ENCODE measurements at places on chromosomes 2 and 18. TPM values are rescaled to one million over a fixed set of nuclear protein-coding genes. Genes with fewer than 3 reads are reported as not detected.
A peak's percentile ranks its signal among the peaks of the same experiment; 100 is the strongest.

GBX2 gene
- total RNA-seq, result not detected

- DNase-seq, result no peak
These were observed 163.4 kb downstream of the UBE2E3 start for GRCh38 chr2:181143790-181144300.

DNA sequence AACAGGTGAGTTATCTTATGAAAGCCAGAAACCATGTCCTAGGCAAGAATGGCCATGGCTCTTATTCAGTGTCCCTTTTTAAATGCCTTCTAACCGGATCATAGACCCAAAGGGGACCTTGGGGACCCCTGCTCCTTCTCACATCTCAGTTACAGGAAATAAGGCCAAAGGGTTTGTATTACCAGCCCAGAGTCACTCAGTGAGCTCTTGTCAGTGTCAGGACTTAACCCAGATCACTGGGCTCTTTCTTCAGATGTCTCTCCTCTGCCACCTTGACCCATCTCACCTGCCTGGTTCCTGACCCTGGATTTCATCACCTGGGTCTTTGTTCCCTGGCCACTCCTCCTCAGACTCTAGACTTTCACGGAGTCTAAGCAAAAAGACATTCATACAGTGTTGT, 556.7 kb downstream of the CMPK2 start:
- no peak for DNase-seq

- no peak for DNase-seq
These were observed 573.5 kb upstream of the CNTNAP5 start for GRCh38 chr2:123451542-123451941.

DNA sequence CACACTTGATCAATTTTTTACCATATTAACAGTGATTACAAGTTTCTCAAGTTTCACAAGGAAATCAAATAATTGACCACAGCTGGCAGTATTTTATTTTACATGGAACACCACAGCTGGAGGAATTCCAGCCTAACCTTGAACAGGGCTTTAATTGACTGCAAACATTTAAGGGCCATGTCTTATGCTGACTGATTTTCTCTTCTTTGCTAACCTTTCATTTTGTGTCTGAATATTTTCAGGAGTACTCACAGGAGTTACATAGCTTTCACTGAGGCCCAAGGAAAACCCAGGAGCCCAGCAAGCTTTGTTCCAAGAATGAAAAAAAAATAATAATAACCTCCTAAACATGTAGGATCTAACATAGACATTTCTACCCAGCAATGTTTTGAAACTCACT, 49.6 kb downstream of the FRZB start:
- DNase-seq, result no peak

DNA sequence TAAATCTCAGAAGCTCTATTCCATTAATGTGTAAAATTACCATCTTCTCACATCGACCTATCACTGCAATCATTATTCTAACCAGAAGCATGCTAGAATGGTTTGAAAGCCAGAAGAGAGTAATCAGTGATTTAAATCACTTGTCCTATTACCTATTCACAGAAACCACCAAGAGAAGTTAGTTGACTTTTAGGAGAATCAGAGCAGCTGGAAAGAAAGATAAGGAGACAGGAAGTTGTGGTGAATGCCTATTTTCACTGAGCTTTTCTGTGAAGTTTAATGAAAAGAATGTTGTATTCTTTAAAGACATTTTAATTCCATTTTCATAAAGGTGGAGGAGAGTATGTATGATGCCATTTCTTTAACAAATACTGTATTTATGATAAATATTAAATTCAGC, 352.6 kb upstream of the CRIM1 start:
- DNase-seq, result no peak

DNA sequence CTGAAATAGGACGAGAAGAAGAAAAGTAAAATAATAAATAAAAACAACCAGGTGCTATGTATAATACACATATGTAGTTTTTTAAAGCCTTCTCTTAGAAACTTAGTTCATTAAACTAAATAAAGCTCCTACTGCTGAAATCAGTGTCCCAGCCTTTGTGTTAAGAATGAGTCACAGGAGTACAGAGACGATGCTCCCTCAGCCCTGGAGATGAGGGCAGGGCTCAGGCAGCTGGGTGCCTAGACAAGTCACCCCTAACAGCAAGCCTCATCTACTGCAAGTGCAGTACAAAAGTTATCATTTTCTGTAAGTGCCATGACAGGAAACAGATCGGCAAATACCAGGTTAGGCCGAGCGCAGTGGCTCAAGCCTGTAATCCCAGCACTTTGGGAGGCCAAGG, 18.2 kb downstream of the KIDINS220 start:
- no peak for DNase-seq

GRCh38 chr18:6382963-6383362, 31.7 kb downstream of the L3MBTL4 start:
- DNase-seq, result no peak

CERS6 gene
- 32.5 TPM for total RNA-seq

DNA sequence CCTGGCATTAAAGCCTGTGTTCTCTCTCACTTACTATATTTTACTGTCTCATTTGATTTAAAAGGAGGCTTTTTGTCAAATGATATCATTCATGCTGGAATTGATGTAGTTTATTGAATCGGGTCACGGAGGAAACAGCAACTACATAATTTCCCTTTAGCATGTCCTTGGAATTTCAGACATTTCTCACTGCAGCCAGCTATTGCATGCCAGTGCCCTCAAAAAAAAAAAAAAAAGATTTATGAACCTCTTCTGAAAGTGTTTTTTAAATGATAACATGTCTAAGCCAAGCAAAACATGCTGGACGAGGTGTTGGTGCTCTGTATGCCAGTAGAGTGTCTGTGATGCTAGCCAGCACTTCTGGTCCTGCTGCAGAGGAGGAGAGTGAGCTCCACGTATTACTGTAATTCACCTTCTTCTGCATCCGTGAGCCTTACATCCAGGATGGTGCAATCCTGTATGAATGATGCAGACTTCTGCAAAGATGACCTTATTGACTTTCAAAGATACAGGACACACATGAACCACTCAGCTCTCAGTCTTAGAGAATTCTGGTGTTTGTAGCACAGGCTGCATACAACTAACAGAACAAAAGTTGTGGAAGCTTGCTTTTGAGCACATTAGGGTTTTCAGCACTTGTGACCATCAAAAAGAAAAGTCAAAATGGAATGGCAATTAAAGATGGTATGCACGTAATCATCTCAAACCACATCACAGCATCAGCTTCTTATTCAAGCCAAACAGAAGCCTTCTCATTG, 31.1 kb downstream of the UGP2 start:
- DNase-seq, result no peak

- DNase-seq, result no peak
These were observed 81.5 kb upstream of the FZD7 start for GRCh38 chr2:201952187-201952586.

GLI2 gene
- 2.3 TPM for total RNA-seq

- no peak for DNase-seq
These were observed 1751.3 kb upstream of the LRRTM1 start for GRCh38 chr2:82055846-82056245.

KIF3C gene
- total RNA-seq, result 42.3 TPM

DNA sequence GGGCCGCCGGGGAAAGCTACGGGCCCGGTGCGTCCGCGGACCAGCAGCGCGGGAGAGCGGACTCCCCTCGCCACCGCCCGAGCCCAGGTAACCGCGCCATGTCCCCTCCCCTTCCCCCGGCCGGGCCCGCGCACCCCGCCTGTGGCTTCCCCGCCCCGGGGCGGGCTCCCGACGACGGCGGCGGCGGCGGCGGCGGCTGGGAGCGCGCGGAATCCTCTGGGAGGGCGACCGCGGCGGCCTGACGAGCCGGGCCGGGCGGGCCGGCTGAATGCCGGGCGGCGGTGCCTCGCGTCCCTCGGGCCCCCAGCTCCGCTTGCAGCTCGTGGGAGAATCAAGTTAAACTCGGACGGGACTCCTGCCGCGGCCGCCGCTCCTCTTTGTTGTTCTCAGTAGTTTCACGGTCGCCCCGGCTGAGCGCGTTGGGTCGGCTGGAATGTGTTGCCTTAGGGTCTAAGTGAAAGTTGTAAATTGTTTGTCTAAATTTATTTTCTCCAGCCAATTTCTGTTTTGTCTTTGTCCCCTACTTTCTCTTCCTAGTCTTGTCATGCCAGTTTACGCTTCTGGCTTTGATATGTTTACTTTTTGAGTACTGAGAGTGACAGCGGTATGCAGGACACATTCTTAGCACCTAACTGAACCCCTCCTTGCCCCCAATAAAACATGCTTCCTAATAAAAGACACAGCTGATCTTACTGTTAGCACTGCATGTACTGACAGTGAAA, 685 bp downstream of the SMAD4 start:
- DNase-seq, result peak; percentile 64

SLC4A5 gene
- total RNA-seq, result 5.9 TPM

DAPL1 gene
- not detected for total RNA-seq

HAAO gene
- total RNA-seq, result 14.5 TPM

TCF7L1 gene
- total RNA-seq, result 57.2 TPM

LINC00305 gene
- total RNA-seq, result 1.6 TPM

GPR155 gene
- 0.74 TPM for total RNA-seq

GRCh38 chr18:37524498-37525261, 40.9 kb downstream of the CELF4 start:
- peak; percentile 22 for DNase-seq

GRCh38 chr18:12491611-12492435, 84.1 kb downstream of the PRELID3A start:
- no peak for DNase-seq

GRCh38 chr2:232372231-232373208, 6.0 kb upstream of the ALPP start:
- no peak for DNase-seq

SCYGR1 gene
- not detected for total RNA-seq

CFAP65 gene
- 0.67 TPM for total RNA-seq

- DNase-seq, result no peak
These were observed 67.8 kb upstream of the ARL4C start for GRCh38 chr2:234564699-234565098.

SLC9A4 gene
- total RNA-seq, result 0.62 TPM

DNA sequence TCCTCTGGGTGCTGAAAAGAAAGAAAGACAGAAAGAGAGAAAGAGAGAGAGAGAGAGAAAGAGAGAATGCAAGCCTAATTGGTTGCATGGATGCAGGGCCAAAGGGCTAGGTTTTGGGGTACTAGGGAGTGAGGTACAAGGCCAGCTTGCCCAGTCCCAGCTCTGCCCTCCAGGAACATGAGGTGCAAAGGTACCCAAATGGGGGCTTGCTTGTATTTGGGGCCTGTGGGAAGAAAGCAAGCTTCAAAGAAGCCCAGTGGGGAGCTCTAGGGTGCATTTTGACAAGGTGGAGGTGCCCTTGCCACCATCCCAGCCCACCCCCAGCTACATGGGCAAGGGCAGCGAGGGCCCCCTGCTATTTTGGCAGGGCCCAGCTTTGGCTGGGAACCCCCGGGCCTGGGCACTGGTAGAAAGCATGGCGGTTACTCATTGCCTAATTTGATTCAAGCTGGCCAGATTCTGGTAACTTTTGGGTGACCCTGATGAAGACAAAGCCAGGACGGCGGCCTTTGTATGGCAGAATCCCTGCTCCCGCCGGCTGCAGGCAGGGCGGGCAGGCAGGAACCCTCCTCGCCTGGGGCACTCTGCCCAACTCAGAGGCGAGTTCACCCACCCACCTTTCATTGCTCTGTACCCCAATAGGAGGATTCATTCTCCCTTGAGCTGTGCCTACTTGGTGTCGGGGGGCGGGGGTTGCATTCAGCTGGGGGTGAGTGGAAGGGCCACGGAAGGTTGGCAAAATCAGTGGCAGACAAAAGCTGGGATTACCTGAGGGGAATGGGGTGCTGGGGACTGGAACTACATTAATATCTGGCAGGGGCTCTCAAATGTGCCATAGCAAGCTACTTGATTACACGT, 537 bp upstream of the HOXD4 start:
- no peak for DNase-seq
